ENCODE measurements at places on chromosomes 13 and 19.

GRCh38 chr19:49151267-49152118, 3.7 kb downstream of the HRC start:
- peak; percentile 67 for DNase-seq

DNA sequence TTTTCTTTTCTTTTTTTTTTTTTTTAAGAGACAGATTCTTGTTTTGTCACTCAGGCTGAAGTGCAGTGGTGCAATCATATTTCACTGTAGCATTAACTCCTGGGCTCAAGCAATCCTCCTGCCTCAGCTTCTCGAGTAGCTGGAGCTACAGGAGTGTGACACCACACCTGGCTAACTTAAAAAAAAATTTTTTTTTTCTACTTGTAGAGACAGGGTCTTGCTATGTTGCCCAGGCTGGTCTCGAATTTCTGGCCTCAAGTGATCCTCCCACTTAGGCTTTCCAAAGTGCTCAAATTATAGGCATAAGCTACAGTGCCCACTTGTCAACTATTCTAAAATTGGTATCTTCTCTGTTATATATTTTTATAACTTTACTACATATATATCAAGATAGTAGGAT, 6.6 kb downstream of the ELF1 start:
- no peak for DNase-seq

- DNase-seq: no peak
These were observed 26.7 kb downstream of the ZMYM2 start for GRCh38 chr13:19985219-19985556.

DNA sequence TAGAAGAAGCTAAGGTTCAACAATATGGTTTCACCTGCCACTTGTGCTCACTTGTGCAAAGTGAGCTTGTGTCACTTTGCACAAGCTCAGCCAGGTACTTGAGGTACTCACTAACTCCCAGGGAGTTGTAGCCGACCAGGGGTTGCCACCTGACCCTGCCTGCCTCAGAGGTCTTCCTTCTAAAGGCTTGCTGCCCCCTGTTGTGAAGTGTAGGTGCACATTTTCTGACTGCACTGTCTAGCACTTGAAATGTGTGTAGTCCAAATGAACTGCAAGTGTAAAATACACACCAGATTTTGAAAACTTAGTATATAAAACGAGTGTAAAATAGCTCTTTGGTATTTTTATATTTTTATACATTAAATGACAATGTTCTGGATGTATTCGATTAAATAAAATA, 230.8 kb downstream of the DLEU7 start:
- no peak for DNase-seq

GRCh38 chr19:55472463-55472862, 4.0 kb upstream of the ZNF628 start:
- DNase-seq: no peak

DNA sequence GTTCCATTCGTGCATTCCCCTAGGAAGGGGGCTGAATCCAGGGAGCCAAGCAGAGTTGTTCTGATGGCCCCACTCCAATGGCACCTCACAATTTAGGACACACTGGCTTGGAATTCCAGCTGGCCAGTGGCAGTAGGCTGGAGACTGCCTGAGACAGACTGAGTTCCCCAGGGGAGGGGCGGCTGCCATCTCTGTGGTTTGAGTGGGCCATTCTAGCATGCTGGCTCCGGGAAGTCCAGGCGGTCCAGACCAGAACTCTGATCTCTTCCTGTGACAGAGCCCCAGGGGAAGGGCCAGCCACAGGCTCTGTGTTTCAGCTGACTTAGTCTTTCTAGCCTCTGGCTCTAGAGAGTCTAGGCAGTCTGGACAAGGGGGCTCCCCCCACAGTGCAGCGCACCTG, 29.5 kb upstream of the SLC7A1 start:
- DNase-seq: no peak

GRCh38 chr19:45767881-45768654, 984 bp downstream of the SIX5 start:
- peak; percentile 66 for DNase-seq

- DNase-seq: peak; percentile 62
These were observed 39.1 kb downstream of the GPR12 start for GRCh38 chr13:26721251-26722121.

DNA sequence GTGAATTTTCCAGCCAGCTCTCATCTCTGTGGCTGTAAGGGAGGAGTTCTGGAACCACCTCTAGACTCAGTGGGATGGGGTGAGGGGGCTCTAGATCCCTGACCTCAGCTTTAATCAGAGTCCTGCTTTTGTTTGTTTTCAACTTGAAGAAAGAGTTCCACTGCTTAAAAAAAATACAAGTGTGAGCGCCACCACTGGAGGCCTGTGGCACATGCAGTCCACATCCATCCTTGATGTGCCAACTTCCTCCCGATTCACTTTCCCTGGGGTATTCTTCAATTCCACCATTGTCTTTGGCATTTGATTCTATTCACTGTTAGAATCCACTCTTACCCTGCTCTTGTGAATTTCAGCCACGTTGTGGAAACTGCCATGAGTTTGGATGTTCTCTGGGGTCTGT, 62.4 kb upstream of the GJB6 start:
- no peak for DNase-seq

GRCh38 chr13:40518481-40518882, 148.0 kb downstream of the FOXO1 start:
- DNase-seq: peak; percentile 81

GRCh38 chr19:31548941-31549340, 199.7 kb upstream of the TSHZ3 start:
- DNase-seq: no peak

- DNase-seq: no peak
These were observed 1.1 kb upstream of the CALR start for GRCh38 chr19:12937093-12937926.

- DNase-seq: no peak
These were observed 3.7 kb downstream of the FUZ start for GRCh38 chr19:49809160-49809940.

DNA sequence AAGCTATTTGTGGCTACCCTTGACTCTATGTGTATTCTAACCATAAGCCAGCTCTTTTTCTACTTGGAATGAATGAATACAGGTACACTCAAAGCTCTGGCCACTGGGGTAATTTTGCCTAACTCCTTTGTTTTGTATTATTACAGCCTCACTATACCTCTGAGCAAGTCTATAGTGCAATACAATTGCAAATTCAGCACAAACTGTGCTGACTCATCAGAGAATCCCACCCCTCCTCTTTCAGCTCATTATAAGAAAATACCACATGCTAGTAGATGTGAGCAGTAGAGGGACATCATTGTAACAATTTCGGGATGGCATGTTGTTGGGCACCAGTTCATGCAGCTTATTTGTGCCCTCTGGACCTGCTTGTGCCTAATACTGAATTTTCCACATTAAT, 1382.2 kb downstream of the SLITRK5 start:
- no peak for DNase-seq

DNA sequence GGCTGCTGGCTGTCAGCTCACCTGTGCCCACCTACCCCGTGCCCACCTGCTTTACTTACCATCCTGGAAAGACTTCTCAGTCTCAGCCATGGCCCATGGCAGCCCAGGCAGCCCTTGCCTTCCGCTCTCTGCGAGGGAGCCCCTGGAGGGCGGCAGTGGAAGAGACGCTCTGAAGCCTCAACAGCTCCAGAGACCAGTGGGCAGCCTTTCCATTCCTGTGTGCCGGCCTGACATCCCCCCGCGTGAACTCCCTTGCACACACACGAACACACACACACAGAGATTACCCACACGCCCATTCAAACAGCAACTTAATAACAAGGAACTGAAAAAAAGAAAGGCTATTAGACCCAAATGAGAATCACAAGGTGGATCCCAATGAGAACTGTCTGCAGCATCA, 14.2 kb upstream of the RASA3 start:
- DNase-seq: peak; percentile 43

DNA sequence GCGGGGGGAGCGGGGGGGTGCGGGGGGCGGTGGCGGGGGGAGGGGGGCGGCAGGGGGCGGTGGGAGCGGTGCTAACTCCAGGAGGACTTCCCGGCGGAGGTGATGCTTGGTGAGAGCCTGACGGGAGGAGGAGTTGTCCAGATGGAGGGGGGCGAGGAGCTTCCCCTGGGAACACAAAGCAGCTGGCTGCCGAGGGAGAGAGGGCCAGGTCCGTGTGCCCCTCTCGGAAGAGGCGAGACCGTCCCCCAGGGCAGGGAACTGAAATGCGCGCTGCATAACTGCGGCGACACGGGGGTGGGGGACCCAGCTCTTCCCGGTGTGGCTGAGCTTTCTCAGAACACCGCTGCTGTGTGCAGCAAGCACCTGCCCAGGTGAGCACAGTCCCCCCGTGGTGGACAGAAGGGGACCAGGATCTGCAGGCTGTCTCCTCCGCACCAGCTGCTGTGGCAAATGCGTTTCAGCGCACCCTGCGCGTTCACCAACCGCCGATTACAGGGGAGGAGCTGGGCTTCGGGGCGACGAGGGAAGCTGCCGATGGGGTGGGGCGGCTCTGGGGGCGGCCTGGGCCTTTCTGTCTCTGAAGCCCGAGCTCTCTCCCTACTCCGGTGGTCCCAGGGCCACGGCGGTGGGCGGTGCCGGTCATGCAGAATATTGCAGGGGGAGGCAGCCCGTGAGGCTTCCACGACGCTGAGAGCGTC, 54.7 kb upstream of the F7 start:
- DNase-seq: no peak

GRCh38 chr19:56842412-56842811, 1.9 kb upstream of the PEG3 start:
- DNase-seq: no peak

GRCh38 chr13:27379694-27380641, 44.5 kb upstream of the GTF3A start:
- peak; percentile 84 for DNase-seq

GRCh38 chr19:33859016-33859415, 62.3 kb downstream of the KCTD15 start:
- DNase-seq: no peak

DNA sequence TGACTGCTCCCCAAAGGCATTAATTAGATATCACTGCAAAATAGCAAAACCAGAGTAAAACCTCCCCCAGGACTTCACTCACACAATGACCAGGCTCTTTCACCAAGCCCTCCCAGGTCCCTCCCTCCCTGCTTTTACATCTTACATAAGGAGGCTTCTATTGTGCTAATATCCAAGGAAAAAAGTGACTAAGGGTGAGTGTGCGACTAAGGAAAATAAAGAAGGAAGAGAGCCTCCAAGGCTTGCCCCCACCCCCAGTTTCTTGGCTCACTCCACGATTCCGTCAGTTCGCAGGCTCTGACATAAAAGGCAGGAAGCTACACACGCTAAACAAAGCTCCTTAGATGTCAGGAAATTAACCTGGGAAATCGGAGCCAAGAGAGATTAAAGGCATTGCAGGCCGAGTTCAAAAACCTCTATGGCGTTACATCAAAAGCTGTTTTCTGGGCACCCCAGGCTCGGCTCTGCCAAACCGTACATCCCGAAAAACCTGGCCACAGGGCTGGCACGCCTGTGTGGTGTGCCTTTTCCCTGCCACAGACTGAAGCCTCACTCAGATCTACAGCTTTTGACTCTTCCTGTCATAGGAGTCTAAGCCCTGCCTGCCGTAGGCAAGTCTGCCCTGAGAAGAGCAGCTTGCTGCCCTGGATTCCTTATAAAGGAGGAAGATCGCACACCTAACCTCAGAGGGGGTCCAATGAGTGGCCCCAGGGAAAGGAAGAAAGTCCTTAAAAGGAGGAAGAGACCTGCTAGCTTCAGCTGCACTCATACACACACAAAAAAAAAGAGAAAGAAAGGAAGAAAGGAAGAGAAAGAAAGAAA, 67.0 kb upstream of the SERP2 start:
- DNase-seq: no peak

DNA sequence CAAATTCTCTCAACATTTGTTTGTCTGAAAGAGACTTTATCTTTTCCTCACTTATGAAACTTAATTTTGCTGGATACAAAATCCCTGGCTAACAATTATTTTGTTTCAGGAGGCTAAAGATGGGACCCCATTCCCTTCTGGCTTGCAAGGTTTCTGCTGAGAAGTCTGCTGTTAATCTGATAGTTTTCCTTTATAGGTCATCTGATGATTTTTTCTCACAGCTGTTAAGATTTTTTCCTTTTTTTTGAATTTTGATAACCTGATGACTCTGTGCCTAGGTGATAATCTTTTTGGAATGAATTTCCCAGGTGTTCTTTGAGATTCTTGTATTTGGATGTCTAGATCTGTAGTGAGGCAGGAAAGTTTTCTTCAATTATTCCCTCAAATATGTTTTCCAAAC, 2661.4 kb downstream of the PCDH9 start:
- no peak for DNase-seq

GRCh38 chr13:73166204-73166603, 107.4 kb downstream of the KLF5 start:
- DNase-seq: no peak

DNA sequence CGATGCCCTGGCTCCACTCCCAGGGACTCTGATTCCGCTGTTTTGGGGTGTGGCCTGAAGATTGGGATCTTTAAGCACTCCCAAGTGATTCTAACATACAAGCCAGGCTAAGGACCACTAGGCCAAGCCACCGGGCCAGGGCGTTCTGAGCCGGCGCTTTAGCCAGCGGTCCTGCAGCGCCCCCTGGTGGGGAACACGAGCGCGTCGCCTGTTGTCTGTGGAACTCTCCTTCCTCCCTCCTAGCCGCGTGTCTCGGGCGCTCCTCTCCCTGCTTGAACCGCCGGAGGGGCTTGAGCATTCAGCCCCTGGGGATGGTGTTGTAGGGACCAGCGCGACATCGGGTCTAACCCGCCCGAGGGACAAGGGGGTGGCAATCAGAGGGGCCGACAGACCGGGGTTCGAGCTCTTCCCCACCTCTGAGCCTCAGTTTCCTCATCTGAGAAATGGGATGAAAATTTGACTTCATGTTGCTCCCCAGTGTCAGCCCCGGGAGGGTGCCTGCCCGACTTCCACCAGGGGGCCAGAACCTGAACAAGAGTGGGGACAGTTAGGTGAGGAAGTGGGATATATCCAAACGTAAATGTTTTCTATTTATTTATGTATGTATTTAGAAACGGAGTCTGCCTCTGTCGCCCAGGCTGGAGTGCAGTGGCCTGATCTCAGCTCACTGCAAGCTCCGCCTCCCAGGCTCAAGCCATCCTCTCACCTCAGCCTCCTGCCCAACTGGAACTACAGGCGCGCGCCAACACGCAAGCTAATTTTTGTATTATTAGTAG, 18.0 kb upstream of the PNMA8B start:
- DNase-seq: peak; percentile 89

DNA sequence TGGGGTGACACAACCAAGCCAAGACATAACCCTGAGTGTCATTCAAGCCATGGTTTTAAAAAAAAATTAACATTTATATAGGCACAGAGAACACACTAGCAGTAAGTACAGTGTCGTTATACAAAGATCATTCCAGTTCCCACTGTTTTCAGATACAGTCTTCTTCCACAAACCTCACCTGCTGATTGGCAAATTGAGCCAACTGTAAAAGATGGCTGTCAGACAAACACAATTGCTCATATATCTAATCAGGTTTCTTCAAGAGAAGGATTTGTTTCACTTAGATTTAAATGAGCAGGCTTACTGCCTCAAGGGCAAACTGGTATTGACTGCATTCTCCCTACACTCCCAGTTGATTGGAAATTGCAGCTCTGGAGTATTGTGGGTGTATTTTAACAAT, 308.9 kb downstream of the RBM26 start:
- no peak for DNase-seq

DNA sequence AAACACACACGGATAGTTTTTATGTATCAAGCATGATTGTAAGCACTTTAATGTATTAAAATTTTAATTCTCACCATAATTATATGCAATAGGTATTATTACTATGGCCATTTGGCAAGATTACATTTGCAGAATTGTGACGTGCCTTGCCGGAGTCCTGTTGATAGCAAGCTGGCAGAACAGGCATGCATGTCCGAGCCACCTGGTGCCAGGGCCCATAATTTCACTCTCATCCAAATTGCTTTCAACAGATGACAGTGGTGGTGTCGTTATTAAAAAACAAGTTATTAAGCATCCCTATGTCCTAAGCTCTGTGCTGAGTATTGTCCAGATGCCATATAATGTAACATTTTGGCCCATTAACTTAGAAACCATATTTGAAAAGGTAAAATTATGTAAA, 374.3 kb downstream of the FOXO1 start:
- no peak for DNase-seq

Measured in activated T-cell treated with anti-CD3 and anti-CD28 coated beads, Interleukin-2, amount 50 U/mL, for 48 hours (primary cell).